ENCODE measurements at places on chromosomes 6 and 20.

GRCh38 chr6:145621776-145622175 is 113.5 kb downstream of the EPM2A start:
- DNase-seq = no peak

- no peak for DNase-seq
Observed at GRCh38 chr20:59105581-59105980, 58.0 kb upstream of the ZNF831 start.

- DNase-seq = peak; percentile 48
Observed at GRCh38 chr20:50338479-50339391, 148.1 kb downstream of the CEBPB start.

- no peak for DNase-seq
Observed at GRCh38 chr20:64064145-64064698, 1.2 kb downstream of the TCEA2 start.

DNA sequence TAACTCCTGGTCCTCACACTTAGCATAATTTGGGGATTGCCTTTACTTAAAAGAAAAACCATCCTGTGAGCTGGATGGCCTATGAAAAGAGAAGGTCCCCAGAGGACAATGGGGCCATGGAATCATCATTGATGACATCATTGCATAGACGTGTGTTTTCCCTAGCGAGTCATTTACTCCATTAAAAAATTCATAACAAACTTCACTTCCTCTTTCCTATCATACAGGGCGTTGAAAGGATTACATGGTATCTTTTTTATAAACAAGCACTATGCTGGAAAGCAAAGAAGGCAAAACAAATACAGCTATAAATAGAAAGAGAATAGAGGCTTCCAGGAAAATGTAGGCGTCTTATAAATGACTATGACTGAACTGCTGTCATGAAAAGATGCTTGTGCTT is 11.3 kb upstream of the COL12A1 start:
- DNase-seq = peak; percentile 80

- no peak for DNase-seq
Observed at GRCh38 chr6:34090529-34090928, 55.4 kb downstream of the GRM4 start.

DNA sequence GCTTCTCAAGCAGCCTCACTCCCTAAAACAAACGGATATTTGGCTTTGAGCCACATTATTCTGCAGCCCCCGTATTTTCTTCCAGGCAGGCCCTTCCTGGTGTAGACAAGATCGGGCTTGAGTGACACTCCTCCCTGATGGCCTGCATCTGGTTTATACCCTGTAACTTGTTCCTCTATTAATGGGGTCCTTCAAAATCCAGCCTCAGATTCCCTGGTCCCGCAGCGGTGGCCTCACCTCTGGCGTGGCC is 375 bp upstream of the TMEM14C start:
- no peak for DNase-seq
